CD4-positive, alpha-beta T cell treated with Interleukin-4 for 1 hour (primary cell): ENCODE measurements at places on chromosomes 4 and X.

DNA sequence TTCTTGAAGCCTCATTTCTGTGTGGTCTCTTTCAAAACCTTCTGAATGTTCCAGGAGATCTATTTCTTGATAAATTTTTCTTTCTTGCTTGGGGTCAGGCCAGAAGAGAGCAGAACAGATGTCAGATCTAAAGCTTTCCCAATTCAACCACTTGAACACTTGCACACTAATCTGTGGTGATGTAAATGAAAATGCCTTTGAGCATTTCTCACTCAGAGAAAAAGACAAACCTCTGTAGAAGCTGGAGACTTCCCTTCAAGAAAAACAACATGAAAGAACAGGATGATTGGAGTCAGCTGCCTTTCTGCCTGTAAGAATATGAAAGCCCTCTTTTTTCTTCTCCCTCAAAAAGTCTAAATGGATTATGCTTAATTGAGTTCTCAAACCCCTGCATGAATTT is 11.2 kb downstream of the IGFBP7 start:
- no peak for DNase-seq

GRCh38 chr4:82587826-82588540 is 26.2 kb upstream of the TMEM150C start:
- no peak for DNase-seq

DNA sequence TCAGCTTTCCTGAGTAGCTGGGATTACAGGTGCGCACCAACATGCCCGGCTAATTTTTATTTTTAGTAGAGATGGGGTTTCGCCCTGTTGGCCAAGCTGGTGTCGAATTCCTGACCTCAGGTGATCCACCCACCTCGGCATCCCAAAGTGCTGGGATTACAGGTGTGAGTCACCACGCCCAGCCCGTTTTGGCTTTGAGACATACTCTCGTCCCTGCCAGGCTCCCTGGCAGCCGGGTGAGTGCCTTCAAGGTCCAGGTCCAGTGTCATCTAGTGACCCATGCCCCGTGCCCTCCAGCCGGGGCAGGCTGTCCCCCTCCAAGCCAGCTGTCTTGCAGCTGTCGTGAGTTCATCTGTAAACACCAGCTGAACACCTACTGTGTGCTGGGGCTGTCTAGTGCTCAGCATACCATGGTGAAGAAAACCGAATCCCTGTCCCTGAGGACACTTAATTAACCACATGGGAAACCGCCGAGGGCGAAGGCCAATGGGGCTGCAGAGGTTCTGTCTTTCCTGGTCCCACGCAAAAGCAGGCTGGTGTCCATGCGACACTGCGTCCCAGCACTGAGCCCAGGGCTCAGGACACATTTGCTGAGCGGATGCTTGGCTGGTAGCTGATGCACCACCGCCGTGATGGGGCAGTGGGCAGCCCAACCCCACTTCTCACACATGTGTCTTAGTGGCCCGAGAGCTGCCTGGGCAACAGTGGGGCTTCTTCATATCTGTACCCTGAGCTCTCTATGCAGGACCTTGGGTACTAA is 21.9 kb downstream of the NSG1 start:
- no peak for DNase-seq

- no peak for DNase-seq
These were observed 157.7 kb downstream of the SMIM20 start for GRCh38 chr4:26071688-26072087.

DNA sequence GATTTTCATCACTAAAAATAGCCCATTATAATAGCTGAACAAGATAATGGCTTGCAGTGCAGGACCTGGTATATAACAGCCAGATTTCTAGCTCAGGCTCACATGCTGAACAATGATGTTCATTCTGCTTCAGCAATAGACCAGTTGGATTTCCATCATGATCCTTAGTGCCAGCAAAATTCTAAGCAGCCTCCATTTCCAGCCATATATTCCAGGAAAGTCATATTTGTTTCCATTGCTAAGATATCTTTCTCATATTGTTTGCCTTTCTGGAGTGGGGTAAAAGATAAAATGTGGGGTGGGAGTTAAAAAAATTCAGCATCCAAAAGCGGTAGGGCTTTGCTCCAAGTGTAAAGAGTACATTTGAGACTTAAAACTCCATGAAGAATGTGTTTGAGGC is 2344.1 kb downstream of the PCDH7 start:
- no peak for DNase-seq

DNA sequence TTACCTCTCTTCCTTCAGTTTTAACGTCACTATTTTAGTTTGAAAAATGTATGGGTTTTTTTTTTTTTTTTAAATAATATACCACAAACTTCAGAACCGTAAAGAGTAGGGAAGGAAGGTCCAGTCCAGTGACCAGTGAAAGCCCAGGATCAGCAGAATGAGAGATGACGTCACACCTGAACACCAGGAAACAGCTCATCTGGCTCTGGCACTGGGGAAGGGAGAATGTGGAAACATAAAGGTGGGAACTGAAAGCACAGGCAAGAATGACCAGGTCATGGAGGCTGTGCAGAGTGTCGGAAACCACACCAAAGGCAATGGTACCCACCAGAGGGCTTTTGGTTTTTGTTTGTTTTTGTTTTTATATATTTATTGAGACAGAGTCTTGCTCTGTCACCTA is 141.2 kb downstream of the DHX15 start:
- no peak for DNase-seq

DNA sequence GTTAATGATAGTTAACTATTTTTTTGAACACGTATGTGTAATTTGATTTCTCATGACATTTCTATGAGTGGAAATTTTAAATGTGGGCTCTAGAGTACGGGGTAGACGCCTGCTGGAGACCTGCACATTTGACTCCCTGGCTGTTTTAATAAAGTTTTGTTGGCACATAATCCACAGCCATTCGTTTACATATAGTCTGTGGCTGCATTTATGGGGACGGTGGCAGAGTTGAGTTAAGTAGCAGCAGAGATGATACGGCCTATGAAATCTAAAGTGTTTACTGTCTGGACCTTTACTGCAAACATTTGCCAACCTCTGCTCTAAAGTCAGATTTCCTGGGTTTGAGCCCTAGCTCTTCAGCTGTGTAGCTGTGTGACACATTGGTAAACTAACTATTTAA is 118.8 kb downstream of the CHRNA9 start:
- DNase-seq, result no peak

DNA sequence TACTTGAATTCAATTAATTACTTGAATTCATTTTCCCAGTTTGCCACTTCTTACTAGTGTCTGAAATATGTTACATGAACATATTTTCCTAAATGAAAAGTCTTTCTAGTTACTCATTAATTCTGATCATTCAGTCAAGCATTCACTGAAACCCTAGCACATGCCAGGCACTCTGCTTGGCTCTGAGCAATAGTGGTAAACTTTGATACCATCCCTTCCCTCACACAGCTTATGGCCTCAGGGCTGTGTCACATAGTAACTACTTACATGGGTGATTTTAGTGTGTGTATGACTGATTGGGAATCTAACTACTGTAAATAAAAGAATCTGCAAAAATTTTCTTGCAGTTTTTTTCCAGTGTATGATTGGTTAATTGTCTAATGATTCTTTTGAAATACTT is 32.7 kb downstream of the METAP1 start:
- DNase-seq, result no peak

GRCh38 chr4:110196871-110197528 is 1.4 kb downstream of the ELOVL6 start:
- DNase-seq, result peak; percentile 59

GRCh38 chr4:119027811-119028210 is 107.8 kb upstream of the MYOZ2 start:
- DNase-seq, result no peak

DNA sequence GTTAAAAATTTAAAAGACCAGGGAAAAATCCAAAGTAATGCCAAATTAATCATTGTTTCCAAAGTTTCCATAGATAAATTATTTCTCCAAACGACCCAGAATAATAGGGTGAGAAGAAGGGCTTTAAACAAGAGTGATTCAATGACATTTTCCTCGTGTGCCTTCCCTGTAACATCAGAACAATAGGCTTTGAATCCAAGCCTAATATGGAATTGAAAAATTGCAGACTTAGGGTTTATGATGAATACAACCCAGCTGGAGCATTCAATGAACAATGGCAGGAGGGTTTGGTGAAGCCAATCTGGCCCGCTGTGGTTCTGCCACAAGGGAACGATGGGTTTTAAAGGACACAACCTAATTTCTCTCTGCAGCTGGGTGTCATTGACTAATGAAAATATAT is 94.2 kb downstream of the CBLL2 start:
- no peak for DNase-seq

- DNase-seq, result no peak
These were observed 1.5 kb downstream of the KLHL2 start for GRCh38 chr4:165208741-165209388.

- peak; percentile 62 for DNase-seq
These were observed at the start of gene ARL9 for GRCh38 chr4:56505269-56506130. Gene ARL9 (plus strand): TSS chr4:56505791. CDS start chr4:56505863, 72 bp downstream.

- DNase-seq, result no peak
These were observed 127.2 kb downstream of the AKAP4 start for GRCh38 chrX:50073601-50074000.

GRCh38 chr4:74483226-74483911 is 38.4 kb downstream of the AREG start:
- no peak for DNase-seq

- DNase-seq, result no peak
These were observed 58.2 kb downstream of the RAB40AL start for GRCh38 chrX:102995316-102995715.

- DNase-seq, result no peak
These were observed 22.7 kb downstream of the SMPX start for GRCh38 chrX:21735038-21735767.

DNA sequence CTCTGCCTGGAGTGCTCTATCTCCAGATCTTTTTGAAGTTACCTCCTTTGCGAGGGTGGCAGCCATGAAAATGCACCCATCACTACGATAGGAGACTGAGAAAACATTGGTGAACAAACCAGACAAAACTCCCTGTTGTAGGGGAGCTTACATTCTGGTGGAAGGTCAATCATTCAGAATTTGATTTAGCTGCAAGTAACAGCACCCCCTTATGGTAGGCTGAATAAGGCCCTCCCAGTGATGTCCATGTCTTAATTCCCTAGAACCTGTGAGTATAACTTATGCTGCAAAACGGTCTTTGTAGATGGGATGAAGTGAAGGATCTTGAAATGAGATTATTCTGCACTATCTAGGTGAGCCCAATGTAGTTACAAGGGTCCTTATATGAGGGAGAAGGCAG is 5.6 kb upstream of the TEC start:
- DNase-seq, result peak; percentile 45

GRCh38 chr4:57064811-57065711 is 45.1 kb downstream of the IGFBP7 start:
- DNase-seq, result no peak

- no peak for DNase-seq
These were observed 73.9 kb upstream of the TAF9B start for GRCh38 chrX:78213331-78213730.

DNA sequence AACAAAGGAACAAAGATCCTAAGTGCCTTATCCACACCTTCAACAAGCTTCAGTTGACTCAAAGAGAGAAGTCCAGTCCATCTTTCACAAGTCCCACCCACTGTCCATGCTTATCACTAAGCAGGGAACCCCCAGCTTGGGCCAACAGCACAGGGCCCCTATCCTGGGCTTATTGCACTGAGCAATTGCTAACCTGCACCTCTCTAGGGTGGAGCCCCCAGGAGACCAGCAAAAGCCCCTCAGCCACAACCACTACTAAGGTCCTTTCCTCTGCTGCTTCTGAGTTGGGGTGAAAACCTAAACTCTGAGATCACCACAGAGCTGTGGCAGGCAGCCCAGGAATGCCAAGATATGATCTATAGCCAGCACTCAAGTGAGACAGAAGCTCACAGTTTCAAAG is 96.7 kb upstream of the PBDC1 start:
- DNase-seq, result no peak

DNA sequence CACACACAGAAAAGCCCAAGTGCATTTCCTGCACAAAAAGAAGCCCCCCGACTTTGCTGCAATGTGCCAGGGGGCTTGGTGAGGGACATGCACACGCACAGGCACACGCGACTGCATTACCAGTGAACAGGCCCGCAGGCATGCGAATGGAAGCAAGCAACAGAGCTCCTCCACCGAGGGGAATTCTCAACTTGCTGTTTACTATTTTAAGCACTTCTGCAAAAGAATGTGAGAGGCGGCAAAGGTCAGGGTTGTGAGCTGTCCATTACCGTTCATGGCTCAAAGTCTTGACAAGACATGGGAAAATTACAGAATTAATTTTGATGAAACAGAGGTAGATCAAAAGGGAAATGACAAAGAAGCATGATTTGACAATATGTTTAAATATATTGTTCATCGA is 342.5 kb upstream of the NOCT start:
- no peak for DNase-seq

DNA sequence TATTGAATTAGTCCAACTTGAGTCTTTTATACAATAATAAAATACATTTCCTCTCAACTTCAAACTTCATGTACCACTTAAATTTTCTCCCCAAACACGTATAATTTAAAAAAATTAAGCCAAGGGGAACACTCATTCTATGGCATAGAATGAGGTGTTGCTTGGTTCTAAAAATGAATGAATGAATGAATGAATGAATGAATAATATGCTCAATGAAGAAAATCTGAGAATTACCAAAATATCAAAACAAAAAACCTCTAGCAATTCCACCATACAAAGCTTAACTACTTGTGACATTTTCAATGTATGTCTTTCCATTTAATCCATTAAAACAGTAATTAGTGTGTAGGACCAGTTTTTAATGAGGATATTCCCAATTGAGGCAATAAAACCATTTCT is 62.7 kb upstream of the PLAC8 start:
- no peak for DNase-seq

- DNase-seq, result no peak
These were observed 407.9 kb upstream of the AADAT start for GRCh38 chr4:170497689-170498088.

GRCh38 chr4:104743215-104743653 is 248.5 kb upstream of the CXXC4 start:
- DNase-seq, result no peak

GRCh38 chr4:178450614-178451013 is 1008.4 kb upstream of the AGA start:
- no peak for DNase-seq

DNA sequence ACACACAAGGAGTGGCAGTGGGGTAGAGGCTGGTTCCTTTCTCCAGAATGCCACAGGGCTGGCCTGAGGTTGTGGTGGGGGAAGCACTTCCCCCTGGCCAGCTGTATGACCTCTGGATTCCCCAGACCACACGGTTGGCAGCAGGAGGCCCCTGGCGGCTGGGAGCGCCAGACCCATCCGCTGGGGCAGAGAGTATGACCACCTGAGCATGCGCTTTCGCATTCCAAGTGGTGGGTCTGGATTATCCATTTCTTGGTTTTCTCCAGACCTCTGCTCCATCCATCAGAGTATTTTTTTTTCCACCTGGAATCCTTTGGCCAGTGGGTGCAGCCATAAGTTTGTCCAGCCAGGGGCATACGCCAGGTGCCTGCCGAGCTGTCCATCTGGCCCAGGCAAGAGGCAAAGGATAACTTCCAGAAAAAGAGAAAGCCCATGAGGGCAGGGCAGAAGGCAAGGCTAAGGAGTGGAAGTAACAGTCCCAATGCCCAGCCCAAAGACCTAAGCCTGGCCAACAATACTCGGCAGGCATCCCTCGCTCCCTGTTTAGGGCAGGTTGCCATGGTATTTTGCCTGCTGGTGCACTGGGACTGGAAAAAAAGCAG is 39.3 kb downstream of the NHSL2 start:
- DNase-seq, result no peak
